ENCODE measurements at places on chromosomes 3 and 15. TPM values are rescaled to one million over a fixed set of nuclear protein-coding genes. Genes with fewer than 3 reads are reported as not detected.
A peak's percentile ranks its signal among the peaks of the same experiment; 100 is the strongest.

Gene UPK1B
- not detected for total RNA-seq

DNA sequence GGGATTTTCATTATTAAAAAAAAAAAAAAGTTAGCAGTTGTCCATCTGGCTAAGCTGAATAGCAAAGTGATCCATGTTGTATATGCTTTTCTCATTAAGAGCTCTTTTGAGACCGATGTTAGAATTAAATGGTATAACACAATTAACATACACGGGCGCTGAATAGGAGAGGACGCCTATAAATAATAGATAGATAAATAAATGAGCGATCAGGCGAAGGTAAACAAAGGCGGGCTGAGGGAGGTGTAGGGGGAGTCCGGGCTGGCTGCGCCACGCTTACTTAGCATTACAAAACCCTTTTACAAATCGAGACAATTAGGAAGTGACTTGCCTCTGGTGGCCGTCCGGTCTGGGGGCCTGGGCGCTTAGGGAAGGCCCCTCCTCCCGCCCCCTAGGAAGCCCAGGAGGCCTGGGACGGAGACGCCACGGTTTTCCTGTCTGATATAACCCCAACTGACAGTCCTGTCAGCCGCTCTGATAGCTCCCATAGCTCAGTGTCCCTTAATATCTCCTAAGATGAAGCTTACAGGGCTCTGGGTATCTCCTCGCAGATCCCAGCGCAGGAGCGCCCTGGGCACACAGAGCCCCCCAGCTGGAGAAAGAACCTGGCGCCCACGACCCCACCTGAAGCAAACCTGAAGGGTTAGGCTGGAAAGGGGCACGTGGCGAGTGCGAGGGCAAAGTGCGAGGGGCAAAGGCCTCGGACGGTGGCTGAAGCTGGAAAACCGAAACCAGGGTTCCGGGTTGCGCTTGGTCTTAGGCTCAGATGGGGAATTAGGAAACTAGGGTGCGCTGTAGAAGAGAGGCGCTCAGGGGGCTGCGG, 3.6 kb downstream of the SOX14 start:
- DNase-seq, result no peak

Gene CLRN1
- total RNA-seq, result not detected

Gene EIF4E3
- total RNA-seq, result 90.4 TPM

Gene SLC6A11
- not detected for total RNA-seq

- no peak for DNase-seq
Observed at GRCh38 chr15:79943820-79944219, 27.2 kb downstream of the BCL2A1 start.

DNA sequence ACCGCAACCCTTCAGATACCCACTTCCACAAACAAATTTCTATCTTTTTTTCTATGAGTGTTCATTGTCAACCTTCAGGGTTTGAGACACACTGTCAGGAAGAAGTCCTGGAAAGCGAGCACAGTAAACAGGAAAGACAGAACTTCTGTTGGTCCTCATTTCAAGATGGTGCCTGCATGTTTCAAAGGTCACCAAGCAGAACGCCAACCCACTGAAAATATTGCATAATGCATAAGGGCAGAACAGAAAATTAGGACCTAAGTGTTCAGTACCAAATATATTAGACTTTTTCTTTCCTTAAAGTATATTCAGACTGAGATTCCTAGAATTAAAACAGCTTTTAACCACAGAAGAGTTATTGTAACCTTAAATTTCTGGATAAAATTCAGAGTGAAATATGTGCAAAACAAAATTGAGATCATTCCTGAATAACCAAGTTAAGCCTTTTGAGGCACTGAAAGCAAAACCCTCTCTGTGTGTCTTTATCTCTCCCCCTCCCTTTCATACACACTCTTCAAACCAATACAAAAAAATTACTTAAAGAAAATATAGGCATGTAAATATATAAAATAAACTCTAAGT, 387.8 kb upstream of the THBS1 start:
- DNase-seq, result no peak

DNA sequence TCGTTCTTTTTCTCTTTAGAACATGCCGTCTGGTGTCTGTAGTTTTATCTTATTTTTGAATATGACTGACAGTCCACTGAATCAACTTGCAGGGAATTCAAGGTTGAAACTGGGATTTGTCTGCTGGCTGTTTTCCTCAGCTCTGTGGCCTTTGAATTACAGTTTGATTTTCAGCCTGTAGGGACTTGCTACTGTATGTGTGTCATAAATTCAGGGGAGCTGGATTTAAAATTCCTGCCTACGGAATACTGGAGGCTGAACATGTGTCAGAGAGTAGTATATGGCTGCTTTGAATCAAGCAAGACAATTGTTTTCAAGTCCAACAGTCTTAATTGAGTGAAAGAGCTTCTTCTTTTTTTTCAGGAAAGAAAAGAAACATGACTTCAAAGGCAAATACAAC, 33.9 kb downstream of the RARB start:
- no peak for DNase-seq

Gene A4GNT
- total RNA-seq, result not detected

GRCh38 chr3:186997473-186997939, 67.2 kb downstream of the ST6GAL1 start:
- DNase-seq, result no peak

- no peak for DNase-seq
Observed at GRCh38 chr3:60781935-60782334, 469.3 kb downstream of the FHIT start.

DNA sequence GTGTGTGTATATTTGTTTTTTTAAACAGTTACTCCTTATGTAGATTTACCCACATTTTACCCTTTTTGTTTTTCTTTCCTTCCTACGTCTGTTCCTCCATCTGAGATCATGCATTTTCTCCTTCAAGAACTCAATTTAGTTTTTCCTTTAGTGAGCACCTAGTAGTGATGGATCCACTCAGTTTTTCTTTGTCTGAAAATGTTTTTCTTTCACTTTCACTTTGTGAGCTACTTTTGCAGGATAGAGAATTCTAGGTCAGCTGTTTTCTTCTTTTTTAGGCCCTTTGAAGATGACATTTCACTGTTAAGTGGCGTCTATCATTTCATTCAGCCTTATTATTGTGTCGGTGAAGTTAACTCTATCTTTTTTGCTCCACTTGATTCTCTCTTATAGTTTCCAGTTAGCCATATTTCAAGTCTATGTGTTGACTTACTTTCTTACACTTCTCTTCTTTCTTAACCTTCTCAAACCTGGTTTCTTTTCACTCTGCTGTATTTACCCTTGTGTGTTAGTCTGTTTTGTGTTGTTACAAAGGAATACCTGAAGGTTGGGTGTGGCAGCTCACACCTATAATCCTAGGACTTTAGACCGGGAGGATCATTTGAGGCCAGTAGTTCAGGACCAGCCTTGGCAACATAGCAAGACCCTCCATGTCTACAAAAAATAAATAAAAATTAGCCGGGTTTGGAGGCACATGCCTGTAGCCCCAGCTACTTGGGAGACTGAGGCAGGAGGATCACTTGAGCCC, 55.8 kb downstream of the PRKCI start:
- DNase-seq, result no peak

- DNase-seq, result no peak
Observed at GRCh38 chr3:19213603-19214220, 65.4 kb downstream of the KCNH8 start.

GRCh38 chr3:43074901-43075689, 30.8 kb downstream of the POMGNT2 start:
- DNase-seq, result no peak

GRCh38 chr3:103181160-103181559, 746.3 kb downstream of the ZPLD1 start:
- DNase-seq, result no peak

Gene GOLGA6A
- not detected for total RNA-seq

- DNase-seq, result peak; percentile 62
Observed at GRCh38 chr3:69326855-69327300, 59.0 kb downstream of the FRMD4B start.

Gene IL1RAP
- 7.2 TPM for total RNA-seq

GRCh38 chr3:25801786-25802185, 11.9 kb downstream of the OXSM start:
- DNase-seq, result no peak

GRCh38 chr3:65576966-65577365, 461.8 kb downstream of the MAGI1 start:
- no peak for DNase-seq

DNA sequence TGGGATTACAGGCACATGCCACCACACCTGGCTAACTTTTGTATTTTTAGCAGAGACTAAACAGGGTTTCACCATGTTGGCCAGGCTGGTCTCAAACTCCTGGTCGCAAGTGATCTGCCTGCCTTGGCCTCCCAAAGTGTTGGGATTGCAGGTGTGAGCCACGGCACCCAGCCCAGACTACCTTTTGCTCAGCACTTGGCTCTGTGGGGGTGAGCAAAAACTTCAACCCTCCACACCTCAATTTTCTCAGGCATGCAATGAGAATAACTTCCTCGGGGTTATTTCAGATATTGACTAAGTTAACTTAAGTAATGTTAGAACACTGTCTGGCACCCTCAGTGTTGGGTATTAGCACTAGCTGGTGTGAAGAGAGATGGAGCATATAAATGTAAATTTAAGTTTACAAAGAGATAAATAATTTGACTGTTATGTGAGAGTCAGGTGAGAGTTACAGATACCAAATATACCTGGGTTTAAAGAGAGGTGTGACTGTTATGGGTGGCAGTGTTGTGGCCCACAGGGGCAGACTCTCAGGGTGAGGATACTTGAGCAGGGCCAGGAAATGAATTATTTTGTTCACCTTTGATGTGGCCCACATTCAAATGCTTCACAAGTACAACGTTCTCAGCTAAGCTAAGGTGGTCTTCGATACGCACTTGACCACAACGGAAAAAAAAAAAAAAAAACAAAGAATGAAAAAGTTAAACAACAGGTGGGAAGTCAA, 29.0 kb downstream of the CPOX start:
- peak; percentile 51 for DNase-seq

- DNase-seq, result no peak
Observed at GRCh38 chr3:37183976-37184375, 9.6 kb upstream of the LRRFIP2 start.
